ENCODE measurements at places on chromosomes 6 and 20.

DNA sequence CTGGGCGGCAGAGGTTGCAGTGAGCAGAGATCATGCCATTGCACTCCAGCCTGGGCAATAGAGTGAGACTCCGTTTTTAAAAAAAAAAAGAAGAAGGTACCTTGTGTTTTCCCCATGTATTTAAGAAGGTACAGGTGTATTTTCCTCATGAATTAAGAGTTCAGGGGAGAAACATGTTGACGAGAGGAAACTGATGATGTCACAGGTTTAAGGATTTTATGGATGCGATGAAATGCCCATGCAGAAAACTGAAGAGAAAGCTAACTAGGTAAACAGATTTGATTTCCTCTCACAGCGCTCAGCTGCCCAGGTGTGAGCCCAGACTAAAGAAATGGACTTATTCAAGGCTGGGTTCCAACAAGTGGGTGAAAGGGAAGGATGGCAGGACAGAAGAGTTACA lies 38.4 kb upstream of the SOX4 start:
- no peak for DNase-seq

GRCh38 chr6:126172131-126172530 lies 167.8 kb upstream of the CENPW start:
- no peak for DNase-seq

- DNase-seq, result no peak
Measured at GRCh38 chr6:87700397-87701343, 1.4 kb downstream of the AKIRIN2 start.

- no peak for DNase-seq
Measured at GRCh38 chr20:8413691-8414090, 281.6 kb downstream of the PLCB1 start.

DNA sequence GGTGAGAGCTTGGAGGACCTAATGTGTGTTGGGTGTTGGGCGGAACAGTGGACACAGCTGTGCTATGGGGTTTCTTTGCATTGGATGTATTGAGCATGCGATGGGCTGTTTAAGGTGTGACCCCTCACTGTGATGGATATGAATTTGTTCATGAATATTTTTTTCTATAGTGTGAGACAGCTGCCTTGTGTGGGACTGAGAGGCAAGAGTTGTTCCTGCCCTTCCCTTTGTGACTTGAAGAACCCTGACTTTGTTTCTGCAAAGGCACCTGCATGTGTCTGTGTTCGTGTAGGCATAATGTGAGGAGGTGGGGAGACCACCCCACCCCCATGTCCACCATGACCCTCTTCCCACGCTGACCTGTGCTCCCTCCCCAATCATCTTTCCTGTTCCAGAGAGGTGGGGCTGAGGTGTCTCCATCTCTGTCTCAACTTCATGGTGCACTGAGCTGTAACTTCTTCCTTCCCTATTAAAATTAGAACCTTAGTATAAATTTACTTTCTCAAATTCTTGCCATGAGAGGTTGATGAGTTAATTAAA lies 3.0 kb downstream of the HLA-A start:
- DNase-seq, result no peak

DNA sequence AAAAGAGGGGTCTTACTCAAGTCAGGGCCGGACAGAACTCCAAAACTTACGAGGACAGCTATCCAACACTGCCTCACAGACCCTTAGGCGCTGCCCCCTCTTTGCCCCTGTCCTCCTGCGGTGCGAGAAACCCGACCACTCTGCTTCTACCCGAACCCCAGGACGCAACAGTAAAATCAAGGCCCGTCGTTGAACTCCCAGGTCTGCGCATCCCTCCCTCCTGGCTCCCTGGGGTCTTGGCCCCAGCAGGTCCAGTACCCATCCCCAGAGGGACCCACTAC lies 6.4 kb downstream of the OLIG3 start:
- DNase-seq, result no peak

GRCh38 chr6:144094731-144095133 lies 641 bp downstream of the SF3B5 start:
- DNase-seq, result no peak

GRCh38 chr6:5513408-5513807 lies 252.1 kb downstream of the FARS2 start:
- DNase-seq, result no peak

GRCh38 chr6:66068033-66068432 lies 361.0 kb upstream of the EYS start:
- no peak for DNase-seq

- DNase-seq, result no peak
Measured at GRCh38 chr6:5178806-5179205, 81.9 kb downstream of the LYRM4 start.

- DNase-seq, result no peak
Measured at GRCh38 chr6:52253494-52253893, 9.2 kb upstream of the IL17F start.

DNA sequence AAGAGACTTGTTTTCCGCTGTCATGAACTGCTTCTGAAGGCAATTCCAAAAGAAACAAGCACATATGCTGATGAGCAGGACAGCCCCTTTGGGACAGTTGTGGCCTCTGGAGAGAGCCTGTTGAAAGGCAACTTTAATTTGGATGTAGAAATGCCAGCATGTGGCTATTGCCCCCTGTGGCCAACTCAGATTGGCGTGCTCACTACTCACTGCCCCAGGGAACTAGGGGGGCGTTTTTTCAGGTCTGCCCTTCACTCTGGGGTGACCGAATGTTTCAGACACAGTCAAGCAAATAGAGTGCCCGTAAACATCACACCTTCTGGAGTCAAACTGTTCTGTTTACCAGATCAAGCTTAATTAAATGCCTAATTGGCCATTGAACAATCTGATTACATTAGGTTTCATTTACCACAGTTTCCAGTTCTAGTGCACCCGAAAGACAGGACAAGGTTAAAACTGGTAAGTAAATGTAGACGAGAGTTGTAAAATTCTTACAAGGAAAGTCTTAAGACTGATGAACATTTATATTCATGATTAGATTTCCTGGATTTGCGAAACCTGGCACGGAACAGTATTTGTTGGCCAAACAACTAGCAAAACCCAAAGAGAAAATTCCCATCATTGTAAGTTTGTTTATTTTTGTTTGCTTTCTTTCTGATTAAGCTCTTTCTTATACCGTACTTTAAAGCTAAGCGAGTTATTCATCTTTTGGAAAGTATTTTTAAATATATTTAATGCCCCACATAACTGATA lies 75.9 kb upstream of the SYNJ2 start:
- no peak for DNase-seq

- peak; percentile 69 for DNase-seq
Measured at GRCh38 chr6:14811775-14812428, 434.0 kb upstream of the JARID2 start.

- DNase-seq, result no peak
Measured at GRCh38 chr6:89264296-89264695, 47.1 kb upstream of the GABRR1 start.

- DNase-seq, result no peak
Measured at GRCh38 chr6:20574355-20574754, 40.1 kb downstream of the CDKAL1 start.

DNA sequence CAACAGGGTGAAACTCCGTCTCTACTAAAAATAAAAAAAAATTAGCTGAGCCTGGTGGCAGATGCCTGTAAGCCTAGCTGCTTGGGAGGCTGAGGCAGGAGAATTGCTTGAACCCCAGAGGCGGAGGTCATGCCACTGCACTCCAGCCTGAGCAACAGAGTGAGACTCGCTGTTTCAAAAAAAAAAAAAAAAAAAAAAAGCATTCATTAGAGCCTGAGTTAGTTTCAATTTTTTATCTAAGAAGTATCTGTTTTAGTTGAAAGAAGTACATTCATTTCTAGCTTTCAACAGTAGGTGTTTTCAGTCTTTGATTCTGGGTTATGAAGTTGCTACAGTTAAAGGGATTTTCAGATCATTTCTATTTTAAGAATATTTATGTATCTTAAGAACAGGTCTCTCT lies 42.2 kb downstream of the ZNF292 start:
- no peak for DNase-seq

DNA sequence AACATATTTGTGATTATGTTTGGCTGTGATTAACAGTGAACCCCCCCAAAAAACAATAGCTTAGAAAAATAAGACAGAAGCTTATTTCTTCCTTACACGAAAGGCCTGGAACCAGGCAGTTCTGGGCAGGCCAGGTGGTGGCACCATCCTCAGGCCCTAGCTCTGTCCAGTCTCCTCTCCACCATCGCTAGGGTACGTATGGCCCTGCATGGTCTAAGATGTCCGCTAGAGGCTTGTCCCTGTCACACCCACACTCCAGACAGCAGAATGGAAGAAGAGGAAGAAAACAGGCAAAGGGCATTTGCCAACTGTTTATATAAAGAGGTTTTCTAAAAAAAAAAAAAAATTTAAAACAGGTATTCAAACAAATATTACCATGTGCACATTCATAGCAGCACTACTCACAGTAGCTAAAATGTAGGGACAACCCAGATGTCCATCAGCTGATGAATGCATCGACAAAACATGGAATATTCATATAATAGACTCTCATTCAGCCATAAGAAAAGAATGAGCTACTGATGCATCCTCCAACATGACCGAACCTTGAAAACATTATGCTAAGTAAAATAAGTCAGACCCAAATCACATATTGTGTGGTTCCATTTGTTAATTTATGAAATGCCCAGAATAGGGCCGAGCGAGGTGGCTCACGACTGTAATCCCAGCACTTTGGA lies 6.7 kb downstream of the TGM3 start:
- no peak for DNase-seq

DNA sequence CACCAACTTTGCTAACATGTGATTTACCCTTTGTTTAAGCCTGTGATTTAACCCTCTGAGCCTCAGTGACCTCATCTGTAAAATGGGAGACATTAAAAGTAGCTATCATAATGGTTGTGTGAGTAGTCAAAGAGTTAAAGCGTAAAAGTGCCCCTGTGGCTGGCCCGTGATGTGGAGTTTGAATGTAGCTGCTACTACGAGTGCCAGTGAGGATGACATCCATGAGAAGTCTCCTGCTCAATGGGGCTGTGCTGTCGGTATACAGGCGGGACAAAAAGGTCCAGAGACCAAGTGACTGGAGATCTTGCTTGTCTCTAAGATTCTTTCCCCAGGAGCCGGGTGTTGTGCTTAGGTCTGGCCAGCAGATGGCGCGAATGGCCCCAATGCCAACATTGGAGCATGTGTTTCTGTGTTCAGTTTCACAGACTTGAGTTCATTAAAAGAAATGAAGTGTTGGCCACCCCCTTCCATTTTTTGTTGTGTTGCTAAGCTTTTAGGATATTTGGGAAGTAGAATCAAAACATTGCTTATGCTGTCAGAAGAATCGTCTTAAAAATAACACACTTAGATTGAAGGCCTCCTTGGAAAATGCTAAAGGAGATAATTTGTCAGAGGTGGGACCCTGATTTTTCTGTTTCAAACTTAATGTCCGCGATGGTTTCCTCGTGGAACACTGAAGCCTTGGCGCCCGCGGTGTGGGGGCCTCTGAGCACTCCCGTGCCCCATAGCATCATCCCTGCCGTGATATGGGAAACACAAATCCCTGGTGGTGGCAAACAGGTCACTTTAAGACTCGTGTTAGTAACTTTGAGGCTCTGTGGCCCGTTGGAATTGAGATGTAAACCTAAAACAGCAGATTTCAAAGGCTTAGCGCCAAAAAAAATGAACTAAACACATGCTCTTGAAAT lies 9.3 kb upstream of the RBM38 start:
- peak; percentile 36 for DNase-seq

- no peak for DNase-seq
Measured at GRCh38 chr6:100336876-100337275, 127.8 kb downstream of the SIM1 start.

- DNase-seq, result no peak
Measured at GRCh38 chr6:25450469-25451198, 171.5 kb downstream of the CARMIL1 start.

- DNase-seq, result no peak
Measured at GRCh38 chr6:166933396-166933795, 23.0 kb downstream of the RNASET2 start.

DNA sequence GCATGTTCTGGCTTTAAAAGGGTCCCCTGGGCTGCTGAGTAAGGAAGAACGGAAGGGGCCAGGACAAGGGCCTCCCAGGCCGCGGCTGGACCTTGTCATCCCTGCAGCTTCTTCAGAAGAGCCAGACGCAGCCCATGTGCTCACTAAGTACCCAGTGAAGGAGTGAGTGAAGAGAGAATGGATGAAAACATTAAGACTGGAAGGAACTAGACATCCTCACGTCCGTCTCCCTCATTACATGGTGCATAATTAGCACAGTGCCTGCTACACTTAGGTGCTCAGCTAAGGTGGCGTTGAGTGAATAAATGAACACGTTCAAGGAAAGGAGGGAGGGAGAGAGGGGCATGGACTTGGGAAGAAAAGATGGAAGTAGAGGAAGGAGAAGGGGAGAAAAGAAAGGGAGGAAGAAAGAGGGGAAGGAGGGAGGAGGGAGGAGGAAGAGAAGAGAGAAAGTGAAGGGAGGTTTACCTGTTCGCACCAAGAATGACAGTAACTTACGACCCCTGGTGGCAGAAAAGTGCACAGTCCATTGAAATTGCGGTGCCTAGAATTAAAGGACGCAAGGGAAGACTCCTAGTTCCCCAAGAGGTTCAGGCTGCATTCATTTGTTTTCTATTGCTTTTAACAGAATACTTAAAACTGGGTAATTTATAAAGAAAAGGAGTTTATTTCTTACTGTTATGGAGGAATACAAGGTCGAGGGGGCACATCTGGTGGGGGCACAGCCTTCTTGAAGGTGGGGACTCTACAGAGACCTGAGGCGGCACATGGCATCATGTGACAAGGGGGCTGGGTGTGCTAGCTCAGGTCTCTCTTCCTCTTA lies 8.0 kb downstream of the TP53RK start:
- no peak for DNase-seq

- DNase-seq, result no peak
Measured at GRCh38 chr6:136890986-136891385, 31.1 kb upstream of the SLC35D3 start.

DNA sequence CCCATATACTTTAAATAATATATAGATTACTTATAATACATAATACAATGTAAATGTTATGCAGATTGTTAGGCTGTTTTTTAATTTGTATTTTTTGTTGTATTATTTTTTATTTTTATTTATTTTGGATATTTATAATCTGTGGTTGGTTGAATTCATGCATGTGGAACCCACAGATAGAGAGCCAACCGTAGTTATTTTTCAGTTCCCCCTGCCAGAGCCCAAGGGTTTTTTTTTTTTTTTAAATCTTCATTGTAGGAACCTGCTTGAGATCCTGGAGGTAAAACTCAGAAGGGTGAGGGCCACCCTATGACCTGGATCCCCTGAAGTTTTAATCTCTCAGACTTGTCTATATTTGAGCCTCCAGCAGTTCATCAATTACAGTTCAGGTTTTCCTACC lies 133.2 kb downstream of the B3GAT2 start:
- no peak for DNase-seq

- DNase-seq, result no peak
Measured at GRCh38 chr6:69796073-69796641, 653 bp downstream of the LMBRD1 start.

GRCh38 chr6:115573861-115574260 lies 486.8 kb downstream of the FRK start:
- DNase-seq, result peak; percentile 49

- DNase-seq, result no peak
Measured at GRCh38 chr6:41352907-41353306, 17.5 kb downstream of the NCR2 start.

GRCh38 chr6:33771146-33772081 lies 17.5 kb downstream of the LEMD2 start:
- peak; percentile 99 for DNase-seq

- DNase-seq, result peak; percentile 61
Measured at GRCh38 chr6:129104131-129104530, 221.2 kb downstream of the LAMA2 start.

GRCh38 chr6:37105148-37106050 lies 64.6 kb upstream of the PIM1 start:
- no peak for DNase-seq

- no peak for DNase-seq
Measured at GRCh38 chr20:23091721-23092383, 5.7 kb upstream of the CD93 start.

- no peak for DNase-seq
Measured at GRCh38 chr20:4067600-4068261, 52.4 kb upstream of the RNF24 start.
